DMS79 (cell line): ENCODE measurements at places on chromosomes 2 and 18.

DNA sequence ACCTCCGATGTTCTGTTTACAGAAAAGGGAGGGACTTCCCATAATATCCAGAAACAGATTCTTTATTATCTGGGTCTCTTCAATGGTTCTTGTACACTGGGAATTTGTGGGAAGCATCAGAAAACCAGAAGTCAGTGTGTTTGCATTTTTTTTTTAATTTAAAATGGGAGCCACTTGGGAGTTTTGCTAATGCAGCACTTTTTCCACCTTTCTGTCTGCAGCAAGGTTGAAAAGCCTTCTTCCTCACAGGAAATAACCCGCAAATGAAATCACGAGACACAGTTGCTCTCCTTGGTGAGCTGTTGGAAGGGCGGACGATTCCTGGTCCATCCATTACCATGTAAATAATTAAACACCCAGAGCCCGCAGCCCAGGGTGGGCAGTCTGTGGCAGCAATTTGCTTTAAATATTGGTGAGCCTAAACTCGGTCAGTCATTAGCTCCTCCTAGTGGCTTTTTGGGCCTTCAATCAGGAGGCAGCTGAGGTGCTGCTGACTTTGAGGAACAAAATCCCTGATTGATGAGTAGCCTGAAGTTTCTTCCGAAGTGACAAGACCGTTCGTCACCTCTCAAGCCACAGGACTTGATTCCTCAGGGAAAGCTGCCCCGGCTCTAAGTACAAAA lies 471.5 kb downstream of the EPHA4 start:
- no peak for DNase-seq

DNA sequence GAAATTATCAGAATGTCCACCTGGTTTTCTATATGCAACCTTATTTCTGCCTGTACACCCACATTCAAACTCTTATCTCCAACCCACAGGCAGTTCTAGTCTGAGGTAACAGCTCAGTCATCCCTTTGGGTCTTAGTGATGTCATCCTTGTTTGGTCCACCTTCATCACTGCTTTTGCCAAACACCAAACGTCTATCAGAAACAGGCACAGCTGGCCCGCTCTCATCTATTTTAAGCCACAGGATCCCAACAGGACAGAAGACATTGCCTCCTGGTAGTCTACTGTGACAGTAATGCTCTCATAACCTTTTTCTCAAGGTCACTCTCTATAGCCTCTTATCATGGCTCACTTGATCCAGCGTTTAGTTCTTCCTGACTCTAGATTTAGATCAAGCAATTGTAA lies 99.0 kb upstream of the CHAC2 start:
- DNase-seq, result no peak

- DNase-seq, result no peak
Observed at GRCh38 chr2:39127973-39128372, 7.1 kb upstream of the SOS1 start.

DNA sequence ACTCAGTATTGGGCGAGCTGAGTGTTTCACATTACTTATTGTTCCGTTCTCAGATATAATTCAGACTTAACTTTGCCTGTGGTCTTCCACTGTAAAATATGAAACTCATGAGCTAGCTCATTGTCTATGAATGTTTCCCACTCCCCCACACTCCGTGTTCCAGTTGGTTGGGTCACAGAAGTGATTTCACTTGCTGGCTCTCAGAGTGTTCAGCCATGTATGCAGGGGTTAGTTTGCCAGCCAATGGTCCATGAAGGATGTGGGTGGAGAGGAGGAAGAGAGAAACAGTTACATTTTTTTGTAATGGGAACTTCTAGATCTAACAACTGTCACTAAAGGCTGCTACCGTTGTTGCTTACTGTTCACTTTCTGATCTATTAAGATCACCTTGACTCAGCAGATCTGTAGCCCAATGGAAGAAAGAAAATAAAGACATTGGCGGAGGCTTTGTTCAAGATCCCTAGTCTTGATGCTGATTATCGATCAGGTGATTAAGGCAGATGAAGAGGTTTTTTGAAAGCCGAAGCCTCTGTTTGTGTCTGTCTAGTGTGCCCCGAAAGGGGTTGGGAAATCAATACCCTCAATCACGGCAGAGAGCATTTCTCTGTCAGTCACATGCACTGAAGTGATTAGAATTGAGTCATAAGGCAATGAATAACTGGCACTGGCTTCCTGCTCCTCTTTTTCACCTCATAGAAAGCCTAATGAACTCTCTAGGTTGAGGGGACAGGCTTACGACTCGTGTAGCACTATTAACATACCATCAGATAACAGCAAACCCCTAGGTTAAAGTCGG lies 279.7 kb upstream of the FIGN start:
- DNase-seq, result peak; percentile 4

- no peak for DNase-seq
Observed at GRCh38 chr2:174005801-174006419, 40.7 kb upstream of the SP3 start.

DNA sequence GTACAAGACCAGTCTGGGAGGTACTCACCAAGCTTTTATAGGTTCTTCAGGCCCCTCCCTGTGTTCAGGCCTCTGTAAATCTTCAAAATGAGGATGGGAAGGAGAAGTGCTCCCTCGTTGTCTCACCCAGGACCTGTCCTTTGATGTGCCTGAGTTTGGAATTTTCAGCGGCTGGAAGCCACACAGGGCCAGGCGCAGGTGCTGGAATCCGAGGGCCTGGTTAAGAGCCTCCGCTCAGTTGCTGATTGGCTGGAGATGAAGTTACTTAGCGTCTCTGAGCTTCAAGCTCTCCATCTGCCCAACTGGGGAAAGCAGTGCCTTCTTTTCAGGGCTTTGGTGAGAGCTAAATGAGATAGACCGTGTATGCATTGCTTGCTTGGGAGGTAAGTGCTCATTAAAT lies 30.0 kb downstream of the HJURP start:
- no peak for DNase-seq

GRCh38 chr2:101119431-101119830 lies 31.8 kb downstream of the TBC1D8 start:
- DNase-seq, result no peak

DNA sequence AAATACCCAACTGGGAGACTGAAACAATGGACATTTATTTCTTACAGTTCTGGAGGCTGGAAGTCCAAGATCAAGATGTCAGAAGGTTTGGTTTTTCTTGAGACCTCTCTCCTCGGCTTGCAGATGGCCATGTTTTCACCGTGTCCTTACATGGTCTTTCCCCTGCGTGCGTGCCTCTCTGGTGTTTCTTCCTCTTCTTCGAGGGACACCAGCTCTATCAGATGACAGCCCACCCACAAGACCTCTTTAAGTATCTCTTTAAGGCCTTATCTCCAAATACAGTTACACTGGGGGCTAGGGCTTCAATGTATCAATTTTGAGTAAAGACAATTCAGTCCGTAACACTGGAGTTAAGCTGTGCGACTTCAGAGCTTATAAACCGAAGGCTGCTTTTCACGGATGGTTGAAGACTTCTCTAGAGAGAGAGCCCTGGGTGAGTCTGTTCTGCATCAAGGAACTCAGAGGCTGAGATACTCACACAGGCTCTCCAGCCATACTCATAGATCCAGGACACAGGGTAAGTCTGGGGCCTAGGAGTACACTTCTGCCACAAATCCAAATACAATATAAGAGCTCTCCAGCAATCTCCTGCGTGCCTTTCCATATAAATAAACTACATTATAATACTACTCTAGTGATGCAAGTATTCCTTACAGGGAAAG lies 339.9 kb upstream of the PKDCC start:
- DNase-seq, result no peak

GRCh38 chr2:168076731-168077130 lies 170.7 kb downstream of the STK39 start:
- DNase-seq, result no peak

DNA sequence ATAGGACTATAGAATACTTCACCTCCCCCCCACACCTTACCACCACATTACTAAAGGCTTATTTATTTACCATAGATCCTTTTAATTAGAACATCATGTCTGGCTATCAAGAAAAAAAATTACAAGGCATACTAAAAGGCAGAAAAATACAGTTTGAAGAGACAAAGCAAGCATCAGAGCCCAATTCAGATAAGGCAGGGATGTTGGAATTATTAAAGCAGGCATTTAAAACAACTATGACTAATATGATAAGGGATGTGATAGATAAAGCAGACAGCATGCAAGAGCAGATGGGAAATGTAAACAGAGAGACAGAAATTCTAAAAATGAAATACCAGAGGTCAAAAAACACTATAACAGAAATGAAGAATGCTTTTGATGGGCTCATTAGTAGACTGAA lies 55.4 kb upstream of the SMIM21 start:
- no peak for DNase-seq

GRCh38 chr18:70195852-70196434 lies 9.5 kb downstream of the RTTN start:
- DNase-seq, result no peak

DNA sequence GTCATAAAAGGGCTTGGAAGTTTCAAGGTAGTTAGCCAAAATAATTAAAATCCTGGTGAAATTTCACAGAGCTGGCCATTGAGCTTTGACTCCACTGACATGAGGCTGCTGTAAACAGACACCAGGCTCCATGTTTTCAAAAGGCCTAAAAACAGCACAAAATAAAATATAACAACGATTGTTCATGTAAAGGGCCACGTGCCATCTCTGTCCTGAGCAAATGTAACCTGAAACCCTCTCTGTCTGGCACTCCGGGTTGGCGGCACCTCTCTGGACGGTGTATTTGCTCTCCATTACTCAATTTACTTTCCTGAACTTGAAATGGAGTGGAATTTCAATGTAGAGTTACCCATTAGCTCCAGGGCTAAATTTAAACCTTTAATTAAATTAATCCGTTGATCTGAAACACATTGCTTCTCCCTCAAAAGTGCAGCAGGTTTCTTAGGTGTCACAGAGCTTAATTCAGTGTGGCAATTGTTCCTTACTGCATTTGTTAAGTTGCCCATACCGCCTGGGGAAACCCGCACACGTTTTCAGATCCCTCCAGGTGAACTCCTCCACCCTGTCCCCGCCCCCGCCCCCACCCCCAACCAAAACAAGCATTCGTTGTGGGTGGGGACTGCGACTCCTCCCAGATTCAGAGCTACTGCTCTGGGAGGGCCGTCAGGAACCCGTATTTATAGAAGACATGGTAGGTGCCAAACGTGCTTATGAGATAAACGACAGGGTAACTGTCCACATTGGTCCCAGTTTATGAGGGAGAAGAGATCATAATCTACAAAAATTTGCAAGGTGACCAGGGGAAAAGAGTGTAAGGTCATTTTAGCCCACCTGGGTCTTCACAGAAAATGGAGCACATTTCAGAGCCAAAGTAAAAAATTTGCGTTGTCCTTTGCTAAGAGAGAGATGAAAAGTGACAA lies 1.2 kb upstream of the CABLES1 start:
- DNase-seq, result peak; percentile 77

GRCh38 chr2:47034973-47035609 lies 119.5 kb upstream of the MCFD2 start:
- DNase-seq, result no peak

DNA sequence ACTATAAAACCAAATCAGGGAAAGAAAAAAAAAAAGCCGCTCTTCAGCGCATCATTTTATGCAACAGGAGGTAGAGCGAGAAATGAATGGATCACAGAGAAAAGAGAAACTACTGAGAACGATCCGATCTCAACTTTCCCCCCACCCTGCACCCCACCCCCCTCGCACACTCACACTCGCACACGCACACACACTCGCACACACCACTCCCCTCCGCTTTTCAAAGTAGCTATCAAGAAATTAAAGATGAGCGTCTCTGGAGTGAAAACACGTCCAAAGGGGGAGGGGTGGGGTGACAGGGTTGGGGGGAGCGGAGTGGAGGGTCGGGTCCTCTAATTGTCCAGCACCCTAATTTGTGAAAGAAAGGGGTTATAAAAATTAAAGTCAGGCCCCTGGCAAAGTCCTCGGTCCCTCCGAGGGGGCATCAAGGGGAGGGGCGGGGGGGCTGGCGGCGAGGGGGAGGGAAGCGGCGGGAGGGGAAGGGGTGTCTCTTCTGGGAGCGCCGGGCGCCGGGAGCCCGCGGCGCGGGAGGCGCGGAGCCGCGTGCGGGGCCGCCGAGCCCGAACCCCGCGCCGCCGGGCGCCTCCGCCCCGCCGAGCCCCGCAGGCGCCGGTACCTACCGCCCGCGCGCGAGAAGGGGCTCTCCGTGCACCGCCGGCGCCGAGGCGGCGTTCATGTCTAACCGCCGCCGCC lies 428 bp downstream of the TCF4 start:
- DNase-seq, result no peak

DNA sequence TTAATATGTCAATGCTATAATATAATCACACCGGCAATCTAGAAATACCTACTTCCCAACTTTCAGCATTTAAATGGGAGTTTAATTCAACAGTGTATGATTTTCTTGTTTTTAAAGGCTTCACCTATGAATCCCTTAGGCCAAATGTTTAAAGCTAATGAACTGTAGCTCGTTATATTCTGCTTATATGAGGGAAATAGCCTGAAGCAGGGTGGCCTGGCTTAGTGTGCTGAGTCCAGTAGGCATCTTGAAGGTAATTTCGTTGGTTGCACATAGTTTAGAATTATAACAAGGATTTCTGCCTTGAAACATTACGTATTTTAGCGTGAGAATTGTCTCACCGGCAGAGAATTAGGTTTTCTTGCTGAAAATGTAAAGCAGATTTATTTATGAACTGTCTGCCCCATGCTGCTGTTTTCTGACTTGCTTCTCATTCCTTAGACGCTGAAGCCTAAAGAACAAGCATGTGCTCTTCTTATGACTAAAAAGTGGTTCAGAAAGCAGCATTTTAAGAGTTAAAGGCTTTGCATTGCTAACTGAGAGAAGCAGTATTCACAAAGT lies 433.7 kb upstream of the RAB12 start:
- no peak for DNase-seq

DNA sequence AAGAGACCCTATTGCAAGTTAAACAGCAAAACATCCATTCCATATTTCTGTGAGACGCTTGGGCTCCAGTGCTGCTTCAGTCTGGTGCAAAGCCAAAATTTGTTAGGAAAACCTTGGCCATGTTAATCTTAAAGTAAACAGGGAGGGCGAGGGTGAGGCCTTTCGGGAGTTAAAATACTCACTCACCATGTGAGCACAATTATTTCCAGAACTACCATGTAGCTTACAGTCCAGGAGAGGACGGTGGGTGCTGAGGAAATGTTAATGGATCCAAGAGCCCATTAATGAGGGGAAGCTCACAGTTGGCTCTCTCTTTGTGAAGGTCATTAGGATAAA lies 286.4 kb downstream of the SLC8A1 start:
- DNase-seq, result no peak

DNA sequence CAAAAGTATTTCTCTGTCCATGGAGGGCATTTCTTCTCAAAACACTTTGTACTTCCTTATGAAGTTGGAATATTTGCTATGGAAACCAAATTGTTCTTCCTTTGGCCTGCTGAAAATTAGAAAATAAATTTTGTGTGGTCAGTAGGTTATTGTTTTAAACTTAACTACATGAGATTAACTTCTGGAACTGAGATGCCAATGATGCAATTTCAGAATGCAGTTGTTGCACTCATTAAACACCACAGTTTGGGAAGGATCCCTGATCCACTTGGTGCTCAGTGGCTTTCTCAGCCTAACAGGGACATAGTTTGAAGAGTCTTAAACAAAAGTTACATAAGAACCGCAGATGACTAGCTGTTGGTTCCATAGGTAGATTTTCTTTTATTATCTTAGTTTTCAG lies 23.3 kb upstream of the IL1R1 start:
- no peak for DNase-seq
